Suprapubic skin (tissue), 4 donors: ENCODE measurements at places on chromosomes 11 and 22.

GRCh38 chr22:50729391-50730012, 8.5 kb upstream of the ACR start:
- DNase-seq = peak; percentile 67
- peaks cover 13% of the 10 kb centered on the region for H3K27me3 ChIP-seq
- H3K27ac ChIP-seq = no peak overlapping the region
- peaks cover 18% of the 10 kb centered on the region for H3K4me1 ChIP-seq

- DNase-seq = no peak
- H3K4me3 ChIP-seq = no peak overlapping the region
Measured at GRCh38 chr11:125637840-125638239, 12.9 kb downstream of the CHEK1 start.

GRCh38 chr11:117425679-117426296, 98.1 kb downstream of the CEP164 start:
- H3K27ac ChIP-seq = no peak overlapping the region
- DNase-seq = no peak
- no peaks in the 10 kb centered on the region for H3K4me1 ChIP-seq
- no peaks in the 10 kb centered on the region for H3K36me3 ChIP-seq
- peaks cover 9% of the 10 kb centered on the region for H3K27me3 ChIP-seq

DNA sequence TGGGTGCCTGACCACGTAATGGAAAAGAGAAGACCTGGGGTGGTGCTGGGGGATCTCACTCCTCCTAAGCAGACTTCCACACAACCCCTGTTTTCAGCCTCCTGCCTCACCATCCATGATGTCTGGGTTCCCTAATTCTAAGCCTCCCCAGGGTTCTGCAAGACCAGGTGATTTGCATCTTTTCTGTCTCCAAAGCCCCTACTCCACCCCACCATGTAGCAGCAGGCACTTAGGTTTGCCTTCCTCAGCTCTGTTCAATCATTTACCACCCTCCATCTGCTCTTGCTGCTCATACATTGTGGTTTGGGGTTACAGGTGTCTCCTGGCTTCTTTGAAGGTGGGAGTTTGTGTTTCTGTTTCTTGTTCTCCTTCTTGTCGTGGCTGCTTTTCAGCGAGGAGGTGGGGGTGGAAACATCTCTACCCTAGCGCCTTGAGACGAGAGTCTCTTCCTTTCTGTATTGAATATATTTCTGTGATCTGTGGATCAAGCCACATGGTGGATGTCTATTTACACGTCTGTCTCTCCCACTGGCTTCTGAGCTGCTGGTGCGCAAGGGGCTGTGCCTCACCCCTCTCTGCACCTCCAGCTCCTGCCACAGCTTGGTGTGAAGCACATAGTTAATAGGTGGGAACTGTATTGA, 6.6 kb upstream of the SSTR3 start:
- no peak overlapping the region for H3K4me3 ChIP-seq
- no peaks in the 10 kb centered on the region for H3K4me1 ChIP-seq
- no peaks in the 10 kb centered on the region for H3K36me3 ChIP-seq
- no peak for DNase-seq
- H3K27ac ChIP-seq = no peak overlapping the region
- H3K27me3 ChIP-seq = peaks cover 11% of the 10 kb centered on the region

DNA sequence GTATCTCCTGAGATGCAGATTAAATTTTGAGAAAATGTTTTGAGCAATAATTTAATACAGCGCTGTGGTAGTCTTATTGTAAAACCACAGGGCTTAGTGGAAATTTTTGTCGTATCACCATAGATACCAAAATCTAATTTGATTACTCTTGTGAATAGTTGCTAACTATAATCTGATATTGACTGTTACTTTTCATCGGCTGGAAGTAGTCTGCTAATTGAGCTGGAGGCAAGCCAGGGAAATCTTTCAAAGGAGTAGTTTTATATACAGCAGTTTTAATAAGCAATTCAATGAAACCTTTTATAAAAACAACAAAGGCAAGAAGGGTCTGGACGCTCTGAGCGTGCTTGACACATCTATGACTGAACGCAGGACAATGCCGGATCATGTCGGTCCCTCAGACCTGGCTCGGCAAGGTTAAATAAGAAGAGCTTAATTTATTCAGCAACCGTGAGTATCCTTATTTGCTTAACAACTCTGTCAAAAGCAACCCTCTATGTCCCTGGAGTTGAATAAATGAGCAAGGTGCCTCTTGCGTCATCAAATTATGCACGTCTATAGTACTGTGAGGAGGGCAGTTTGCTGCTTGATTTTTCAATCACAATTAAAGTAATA, 121.2 kb downstream of the NCAM1 start:
- H3K4me1 ChIP-seq = no peaks in the 10 kb centered on the region
- no peaks in the 10 kb centered on the region for H3K36me3 ChIP-seq
- H3K27ac ChIP-seq = no peak overlapping the region
- no peak for DNase-seq

DNA sequence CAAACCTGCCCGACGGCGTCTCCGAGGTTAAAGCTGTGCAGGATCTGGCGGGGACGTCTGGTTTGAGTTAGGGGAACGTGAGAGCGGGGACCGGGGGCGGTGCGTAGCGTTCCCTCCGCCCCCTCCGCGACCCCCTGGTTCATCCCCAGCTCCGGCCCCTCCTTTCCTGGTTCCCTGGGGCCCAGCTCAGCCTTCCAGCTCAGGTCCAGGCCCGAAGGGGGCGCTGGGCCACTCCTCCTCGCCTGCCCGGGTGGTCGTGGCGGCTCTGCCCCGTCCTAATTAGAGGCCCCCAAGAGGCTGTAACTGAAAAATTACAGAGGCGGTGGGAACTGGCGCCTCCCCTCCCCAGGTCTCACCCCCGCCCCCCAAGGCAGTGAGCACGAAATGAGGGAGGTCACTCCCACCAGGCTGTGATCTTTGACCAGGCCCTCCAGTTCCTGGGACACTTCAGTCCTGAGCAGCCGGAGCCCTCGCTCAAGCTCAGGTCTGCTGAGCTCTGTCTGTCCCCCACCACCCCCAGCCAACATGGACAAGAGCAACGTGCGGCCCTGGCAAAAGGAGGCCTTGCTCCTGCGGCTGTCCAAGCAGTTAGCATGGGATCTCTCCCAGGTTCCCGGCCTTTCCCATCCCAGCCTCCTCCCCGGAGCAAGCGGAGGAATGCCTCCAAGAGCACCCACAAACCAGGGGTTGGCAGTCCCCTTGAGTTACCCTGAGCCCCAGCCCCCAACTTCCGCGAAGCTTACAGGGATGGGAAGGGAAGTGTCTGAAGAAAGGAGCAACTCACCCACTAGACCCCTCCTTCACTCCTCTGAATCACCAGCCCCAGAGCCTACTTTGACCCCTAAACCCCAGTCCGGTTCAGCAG, 3.3 kb downstream of the CD248 start:
- peaks cover 47% of the 10 kb centered on the region for H3K4me1 ChIP-seq
- no peaks in the 10 kb centered on the region for H3K27me3 ChIP-seq
- peak overlapping the region; percentile 53 for H3K4me3 ChIP-seq
- H3K36me3 ChIP-seq = no peaks in the 10 kb centered on the region
- DNase-seq = no peak

DNA sequence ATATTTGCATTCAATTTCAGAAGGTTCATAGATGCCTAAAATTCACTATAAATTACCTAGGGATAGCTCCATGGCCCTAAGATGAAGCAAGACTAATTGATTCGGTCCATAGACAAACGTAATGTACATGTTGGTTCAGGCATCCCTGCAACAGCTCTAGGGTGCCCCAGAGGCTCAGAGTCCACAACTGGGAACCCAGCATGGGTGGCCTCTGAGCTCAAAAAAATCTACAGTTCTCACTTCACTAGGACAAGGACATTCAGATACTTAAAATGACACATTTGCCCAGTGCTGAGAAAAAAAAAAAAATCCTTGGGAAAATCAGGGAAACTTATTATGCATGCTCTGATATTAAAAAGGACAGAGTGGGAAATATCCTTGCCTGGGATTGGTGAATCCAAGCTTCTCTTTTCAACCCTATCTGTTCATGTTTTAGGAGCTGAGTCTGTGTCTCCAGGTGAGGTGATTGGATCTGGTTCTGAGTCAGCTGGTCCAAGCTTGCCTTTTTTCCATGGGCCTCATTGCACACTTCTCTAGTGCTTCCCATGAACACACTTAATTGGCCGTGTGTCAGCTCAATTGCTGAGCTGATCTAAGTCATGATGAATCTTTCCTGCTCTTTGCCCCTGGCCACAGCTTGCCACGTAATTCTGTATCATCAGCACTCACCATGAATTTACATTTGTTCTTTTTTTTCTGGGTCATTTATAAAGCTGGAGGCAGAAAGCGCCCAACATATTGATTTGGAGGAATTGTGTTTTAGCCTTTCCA, 116.3 kb upstream of the RCN1 start:
- no peaks in the 10 kb centered on the region for H3K4me1 ChIP-seq
- no peaks in the 10 kb centered on the region for H3K36me3 ChIP-seq
- H3K27me3 ChIP-seq = peaks cover 13% of the 10 kb centered on the region
- H3K27ac ChIP-seq = no peak overlapping the region
- DNase-seq = no peak

- no peak overlapping the region for H3K27ac ChIP-seq
- no peaks in the 10 kb centered on the region for H3K27me3 ChIP-seq
- DNase-seq = no peak
- H3K36me3 ChIP-seq = no peaks in the 10 kb centered on the region
Measured at GRCh38 chr11:111604392-111605009, 2.3 kb downstream of the SIK2 start.

DNA sequence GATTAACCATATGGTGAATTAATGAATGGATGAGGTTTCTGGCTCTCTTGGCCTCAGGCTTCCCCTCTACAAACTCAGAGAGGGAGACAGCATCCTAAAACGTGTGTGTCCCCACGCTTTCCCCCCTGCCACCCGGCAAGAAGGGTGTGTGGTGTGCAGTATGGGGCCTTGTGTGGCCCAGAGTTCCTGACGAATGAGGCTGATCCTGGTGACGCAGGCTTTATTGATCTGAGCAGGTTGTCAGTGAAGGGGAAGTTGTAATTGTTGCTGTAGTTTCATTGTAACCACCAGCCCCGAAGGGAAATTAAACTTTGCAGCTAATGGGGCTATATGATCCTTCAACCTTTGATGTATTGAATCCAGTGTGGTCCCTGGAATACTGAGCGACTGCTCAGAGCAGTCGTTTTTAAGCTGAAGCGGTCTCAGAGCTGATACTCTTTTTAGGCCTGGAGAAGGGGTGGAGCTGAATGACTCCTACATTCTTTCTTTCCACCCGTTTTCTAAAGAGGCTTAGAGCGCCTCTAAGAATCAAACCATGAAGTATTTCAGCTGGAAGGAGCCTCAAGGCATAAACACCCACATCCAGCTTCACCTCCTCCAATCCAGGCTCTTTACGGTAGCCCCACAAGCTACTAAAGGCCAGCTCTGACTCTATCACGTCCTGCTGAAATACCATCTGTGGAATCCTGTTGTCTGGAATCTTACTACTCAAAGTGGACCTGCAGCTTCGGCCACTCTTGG, 284.7 kb downstream of the MIAT start:
- H3K4me3 ChIP-seq = no peak overlapping the region
- H3K36me3 ChIP-seq = no peaks in the 10 kb centered on the region
- H3K27me3 ChIP-seq = no peaks in the 10 kb centered on the region
- no peak overlapping the region for H3K27ac ChIP-seq
- H3K4me1 ChIP-seq = no peaks in the 10 kb centered on the region
- no peak for DNase-seq

GRCh38 chr11:124644426-124645280, 22.0 kb downstream of the TBRG1 start:
- H3K36me3 ChIP-seq = peaks cover 18% of the 10 kb centered on the region
- H3K4me1 ChIP-seq = peaks cover 5% of the 10 kb centered on the region
- peak; percentile 62 for DNase-seq
- no peaks in the 10 kb centered on the region for H3K27me3 ChIP-seq
- no peak overlapping the region for H3K27ac ChIP-seq

DNA sequence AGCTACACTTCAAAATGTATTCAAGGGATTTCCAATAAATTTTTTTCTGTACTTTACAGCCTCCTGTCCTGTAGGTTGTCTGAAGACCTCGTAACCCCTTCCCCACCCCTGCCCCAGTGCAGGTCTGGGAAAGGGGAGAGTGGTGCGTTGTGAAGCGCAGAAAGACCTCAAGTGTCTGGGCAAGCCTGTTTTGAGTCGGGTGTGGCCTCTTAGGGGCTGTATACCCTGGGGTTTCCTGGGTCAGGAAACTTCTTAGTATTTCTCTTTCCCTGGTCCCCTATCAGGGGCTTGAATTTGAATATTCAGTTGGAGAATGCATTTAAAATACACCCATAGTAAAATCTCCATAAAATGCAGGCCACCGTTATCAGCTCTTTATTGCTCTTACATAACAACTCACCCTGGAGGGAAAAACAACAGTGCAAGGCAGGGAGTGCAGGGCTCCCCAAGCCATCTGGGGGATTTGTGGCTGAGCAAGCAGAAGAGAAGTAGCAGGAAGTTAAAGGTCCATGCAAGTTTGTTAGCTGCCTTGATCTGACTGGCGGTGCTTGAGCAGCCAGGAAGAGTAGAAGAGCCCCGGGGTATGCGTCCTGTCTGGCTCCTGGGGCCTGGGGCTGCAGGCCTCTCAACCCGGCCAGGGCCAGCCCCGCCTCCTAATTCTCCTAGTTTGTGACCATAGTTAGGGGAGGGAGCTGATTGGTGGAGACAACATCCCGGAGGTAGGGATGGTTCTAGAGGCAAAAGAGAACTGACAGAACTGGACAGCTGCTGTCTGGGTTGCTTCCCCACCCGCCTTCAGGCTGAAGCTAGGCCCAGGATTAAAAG, 25.7 kb downstream of the ARHGAP1 start:
- peak overlapping the region; percentile 87 for H3K27ac ChIP-seq
- H3K36me3 ChIP-seq = peaks cover 76% of the 10 kb centered on the region
- H3K4me1 ChIP-seq = peaks cover 41% of the 10 kb centered on the region
- H3K4me3 ChIP-seq = no peak overlapping the region
- no peak for DNase-seq

DNA sequence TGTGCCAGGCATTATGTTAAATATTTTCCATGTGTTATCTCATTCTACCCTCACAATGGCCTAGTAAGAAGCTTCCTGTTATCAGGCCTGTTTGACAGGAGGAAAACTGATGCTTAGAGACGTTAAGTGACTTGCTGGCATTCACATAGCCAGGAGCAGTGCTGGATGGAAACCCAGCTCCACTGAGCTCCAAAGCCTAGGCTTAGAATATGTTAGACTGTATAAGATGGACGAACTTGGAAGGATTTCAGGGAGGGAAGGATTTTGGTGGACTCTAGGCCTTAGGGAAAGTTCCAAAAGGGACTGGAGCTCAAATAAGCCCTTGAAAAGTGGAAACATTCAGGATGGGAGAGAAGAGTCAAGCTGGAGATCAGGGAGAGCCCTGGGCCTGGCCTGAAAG, 2.1 kb downstream of the CD44 start:
- H3K27ac ChIP-seq = peak overlapping the region; percentile 99
- H3K4me3 ChIP-seq = peak overlapping the region; percentile 93
- H3K4me1 ChIP-seq = peaks cover 74% of the 10 kb centered on the region
- H3K36me3 ChIP-seq = no peaks in the 10 kb centered on the region

GRCh38 chr11:9982796-9983579, 311.0 kb downstream of the SBF2 start:
- H3K36me3 ChIP-seq = peaks cover 8% of the 10 kb centered on the region
- no peak overlapping the region for H3K4me3 ChIP-seq
- H3K27me3 ChIP-seq = no peaks in the 10 kb centered on the region
- H3K27ac ChIP-seq = no peak overlapping the region

- H3K36me3 ChIP-seq = no peaks in the 10 kb centered on the region
- no peak overlapping the region for H3K27ac ChIP-seq
- no peak for DNase-seq
- H3K27me3 ChIP-seq = no peaks in the 10 kb centered on the region
- no peak overlapping the region for H3K4me3 ChIP-seq
- H3K4me1 ChIP-seq = peaks cover 4% of the 10 kb centered on the region
Measured at GRCh38 chr11:74678041-74678440, 53.2 kb downstream of the CHRDL2 start.

GRCh38 chr11:131042041-131042390, 125.7 kb upstream of the SNX19 start:
- peaks cover 4% of the 10 kb centered on the region for H3K27me3 ChIP-seq
- no peak for DNase-seq
- H3K36me3 ChIP-seq = no peaks in the 10 kb centered on the region
- peaks cover 11% of the 10 kb centered on the region for H3K4me1 ChIP-seq
- H3K4me3 ChIP-seq = no peak overlapping the region
